Stimulated activated CD8-positive, alpha-beta memory T cell treated with anti-CD3 and anti-CD28 coated beads, Interleukin-7, amount 100 ng/mL, for 1 hour (primary cell): ENCODE measurements at places on chromosomes 6 and 20.

GRCh38 chr6:46486181-46486580, 5.1 kb downstream of the RCAN2 start:
- DNase-seq, result no peak

GRCh38 chr20:32248043-32248442, 29.4 kb upstream of the KIF3B start:
- no peak for DNase-seq

DNA sequence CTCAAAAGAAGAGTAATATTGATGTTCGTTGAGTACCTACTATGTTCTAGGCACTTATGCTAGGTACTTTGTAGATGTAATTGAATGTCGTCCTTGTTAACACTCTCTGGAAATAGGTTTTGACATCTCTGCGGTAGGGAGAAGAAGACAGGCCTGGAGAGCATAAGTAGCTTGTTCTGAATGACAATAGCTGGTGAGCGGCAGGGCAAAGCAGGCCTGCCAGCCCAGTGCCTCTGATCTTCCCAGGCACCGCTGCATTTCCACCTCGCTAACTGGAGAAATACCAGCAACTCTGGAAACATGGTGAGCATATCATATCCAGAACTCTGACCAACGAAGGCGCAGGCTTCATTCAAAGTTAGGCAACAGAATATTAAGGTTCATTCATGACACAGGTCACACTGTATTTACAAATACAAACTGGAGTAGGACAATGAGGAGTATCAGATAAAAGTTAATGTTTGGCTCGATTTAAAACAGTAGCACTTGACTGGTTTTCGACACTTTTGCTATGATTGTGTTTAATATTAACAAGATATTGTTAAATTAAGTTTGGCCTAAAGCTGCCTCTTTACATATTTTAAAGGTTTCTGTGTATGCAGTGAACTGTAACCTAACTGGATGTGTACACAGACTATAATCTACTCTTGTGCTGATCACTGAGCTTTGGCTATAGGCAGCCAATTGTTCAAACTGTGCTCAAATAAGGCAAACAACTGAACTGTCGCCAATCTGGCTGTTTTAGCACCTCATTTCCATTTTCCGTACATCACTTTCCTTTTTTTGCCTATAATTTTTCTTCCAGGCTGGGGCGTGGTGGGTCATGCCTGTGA, 54.1 kb downstream of the PPP1R3G start:
- DNase-seq, result no peak

GRCh38 chr6:8525370-8525769, 90.0 kb upstream of the SLC35B3 start:
- no peak for DNase-seq

DNA sequence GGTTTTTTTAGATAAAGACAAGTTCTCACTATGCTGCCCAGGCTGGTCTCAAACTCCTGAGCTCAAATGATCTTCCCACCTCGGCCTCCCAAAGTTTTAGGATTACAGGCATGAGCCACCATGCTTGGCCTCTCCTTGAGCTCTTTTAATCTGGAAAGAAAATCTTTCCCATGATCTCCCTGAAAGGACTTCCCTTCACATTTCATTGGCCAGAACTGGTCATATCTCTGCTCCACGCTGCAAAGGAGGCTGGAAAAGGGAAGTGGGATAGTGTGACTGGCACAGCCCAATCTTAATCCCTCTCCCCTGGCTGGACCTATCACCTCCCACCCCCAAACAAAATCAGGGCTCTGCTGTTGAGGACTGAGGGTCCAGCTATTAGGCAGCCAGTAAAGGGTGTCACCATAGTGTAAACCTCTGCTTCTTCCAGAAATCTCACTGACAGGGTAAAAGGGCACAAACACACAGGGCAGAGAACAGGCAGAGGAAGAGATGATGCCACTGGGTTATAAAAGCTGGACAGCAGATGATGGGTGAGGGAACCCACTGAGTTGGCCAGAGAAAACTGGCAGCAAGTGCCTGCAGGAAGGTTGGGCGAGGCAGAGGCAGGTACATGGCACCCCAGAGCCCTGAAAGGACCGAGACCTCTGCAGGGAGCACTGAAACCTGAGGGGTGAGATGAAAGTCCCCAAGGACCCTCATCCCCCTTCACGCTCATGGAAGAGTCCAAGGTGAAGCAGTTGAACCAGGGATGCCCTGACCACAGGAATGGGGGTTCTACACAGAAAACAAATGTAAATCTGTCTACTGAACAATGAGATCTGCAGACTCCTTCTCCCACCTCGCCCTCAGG, 83.1 kb upstream of the PTPN1 start:
- DNase-seq, result no peak

DNA sequence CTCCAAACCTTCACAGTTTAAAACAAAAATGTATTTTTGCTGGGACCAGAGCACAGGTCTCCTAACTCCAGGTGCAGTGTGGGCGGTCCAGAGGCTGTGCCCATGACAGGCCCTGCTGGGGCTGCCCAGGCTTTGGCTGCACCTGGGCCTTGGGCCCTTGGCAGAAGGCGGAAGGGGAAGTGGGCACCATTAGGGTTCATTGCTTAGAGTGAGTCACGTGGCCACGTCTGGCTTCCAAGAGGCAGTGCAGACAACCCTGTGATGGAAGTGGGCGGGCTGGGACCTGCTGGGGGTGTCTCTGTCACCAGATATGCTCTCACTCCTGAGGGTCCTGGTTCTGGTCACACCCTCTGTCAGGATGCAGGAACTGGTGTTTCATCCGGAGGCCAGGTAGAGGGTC, 302.2 kb downstream of the QKI start:
- DNase-seq, result no peak

DNA sequence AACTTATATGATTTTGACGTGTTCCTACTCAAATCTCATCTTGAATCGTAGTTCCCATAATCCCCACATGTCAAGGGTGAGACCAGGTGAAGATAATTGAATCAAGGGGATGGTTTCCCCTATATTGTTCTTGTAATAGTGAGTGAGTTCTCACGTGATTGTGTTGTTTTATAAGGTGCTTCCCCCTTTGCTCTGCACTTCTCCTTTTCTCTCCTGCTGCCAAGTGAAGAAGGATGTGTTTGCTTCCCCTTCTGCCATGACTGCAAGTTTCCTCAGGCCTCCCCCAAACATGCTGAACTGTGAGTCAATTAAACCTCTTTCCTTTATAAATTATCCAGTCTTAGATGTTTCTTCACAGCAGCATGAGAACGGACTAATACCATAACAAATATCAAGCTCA, 83.2 kb downstream of the MANEA start:
- no peak for DNase-seq

GRCh38 chr20:50191065-50191543, 474 bp downstream of the CEBPB start:
- DNase-seq, result peak; percentile 17

GRCh38 chr6:158828807-158829206, 9.6 kb upstream of the EZR start:
- DNase-seq, result no peak

DNA sequence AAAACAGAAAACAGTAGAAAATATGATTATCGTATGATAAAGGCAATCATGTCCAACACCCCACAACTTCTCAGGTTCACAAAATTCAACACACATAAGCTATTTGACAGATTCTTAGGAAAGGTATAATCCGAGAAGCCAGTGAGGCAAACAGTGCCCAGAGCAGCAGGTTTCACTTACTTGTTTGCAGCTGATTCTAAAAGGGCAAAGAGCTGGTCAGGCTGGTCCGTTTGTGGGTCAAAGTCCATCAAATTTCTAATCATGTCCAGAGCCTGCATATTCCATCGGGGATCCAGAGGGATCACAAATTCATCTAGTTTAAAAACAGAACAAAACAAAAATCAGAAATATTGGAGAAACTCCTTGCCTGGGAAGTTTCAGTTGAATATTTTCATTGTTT, 69.8 kb upstream of the LYRM2 start:
- DNase-seq, result no peak
